ENCODE measurements at places on chromosomes 7 and 10. TPM values are rescaled to one million over a fixed set of nuclear protein-coding genes. Genes with fewer than 3 reads are reported as not detected.

AKR1C4 gene
- not detected for total RNA-seq

MYH16 gene
- total RNA-seq: not detected

LRIT1 gene
- total RNA-seq: not detected

CALML5 gene
- not detected for total RNA-seq

ACTL6B gene
- not detected for total RNA-seq

- DNase-seq: no peak
Measured at GRCh38 chr7:139169816-139170215, 60.3 kb upstream of the ZC3HAV1 start.

DNA sequence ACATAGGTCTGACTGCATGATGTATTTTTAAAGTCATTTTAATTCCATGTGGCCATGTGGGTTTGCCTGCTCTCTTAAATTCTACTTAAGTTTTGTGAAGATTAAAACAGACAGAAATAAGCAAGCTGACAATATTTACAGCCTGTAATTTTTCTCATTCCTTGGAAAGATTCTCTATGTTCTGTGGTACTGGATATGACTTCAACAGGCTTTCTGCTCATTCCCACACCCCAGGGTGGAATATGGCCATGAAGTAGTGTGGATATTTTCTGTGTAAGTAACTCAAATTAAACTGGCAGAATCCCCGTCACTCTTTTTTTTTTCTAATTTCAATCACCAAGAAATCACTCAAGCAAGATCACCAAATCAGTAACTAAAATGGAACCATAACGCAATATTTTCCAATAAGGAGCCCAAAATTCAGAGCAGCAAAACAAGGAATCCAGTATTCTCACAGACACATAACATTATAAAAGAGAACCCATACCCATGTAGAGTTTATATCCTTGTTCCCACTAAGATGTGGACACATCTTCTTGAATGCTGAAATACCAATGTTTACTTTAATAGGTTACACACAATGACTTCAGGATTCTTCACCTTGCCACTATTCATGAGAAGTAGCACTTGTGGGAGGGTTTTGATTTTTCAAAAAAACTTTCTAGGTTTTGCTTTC is 5.7 kb downstream of the HOXA5 start:
- DNase-seq: no peak

- DNase-seq: no peak
Measured at GRCh38 chr7:130444234-130444633, 3.4 kb upstream of the CEP41 start.

DNA sequence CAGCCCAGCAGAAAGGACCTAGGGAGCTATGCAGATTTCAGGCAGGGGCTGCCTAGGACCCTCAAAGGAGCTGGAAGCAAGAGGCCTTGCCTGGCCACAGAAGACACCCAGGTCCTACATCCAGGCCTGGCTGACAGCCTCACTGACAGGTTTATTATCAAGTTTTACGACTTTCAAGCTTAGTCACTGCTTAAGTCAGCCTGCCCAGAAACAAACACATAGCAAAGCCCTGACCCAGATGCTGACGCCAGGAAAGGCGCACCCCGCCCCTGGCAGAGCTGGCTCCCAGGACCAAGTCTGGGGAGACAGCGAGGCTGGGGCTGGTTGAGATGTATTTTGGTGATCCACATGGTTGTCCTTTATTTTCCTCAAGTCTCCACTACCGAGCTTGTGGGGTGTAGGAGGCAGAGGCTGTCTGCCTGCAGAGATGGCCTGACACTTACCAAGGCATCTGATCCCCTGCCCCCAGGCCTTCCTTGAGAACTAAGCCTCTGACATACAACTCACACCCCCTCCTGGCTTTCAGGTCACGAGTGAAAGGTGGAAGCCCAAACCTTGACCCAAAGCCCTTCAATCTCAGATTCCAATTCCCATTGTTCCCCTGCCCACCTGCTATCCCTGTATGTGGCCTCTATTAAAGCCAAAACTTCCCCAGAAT is 80.7 kb upstream of the EMX2 start:
- DNase-seq: no peak

DNA sequence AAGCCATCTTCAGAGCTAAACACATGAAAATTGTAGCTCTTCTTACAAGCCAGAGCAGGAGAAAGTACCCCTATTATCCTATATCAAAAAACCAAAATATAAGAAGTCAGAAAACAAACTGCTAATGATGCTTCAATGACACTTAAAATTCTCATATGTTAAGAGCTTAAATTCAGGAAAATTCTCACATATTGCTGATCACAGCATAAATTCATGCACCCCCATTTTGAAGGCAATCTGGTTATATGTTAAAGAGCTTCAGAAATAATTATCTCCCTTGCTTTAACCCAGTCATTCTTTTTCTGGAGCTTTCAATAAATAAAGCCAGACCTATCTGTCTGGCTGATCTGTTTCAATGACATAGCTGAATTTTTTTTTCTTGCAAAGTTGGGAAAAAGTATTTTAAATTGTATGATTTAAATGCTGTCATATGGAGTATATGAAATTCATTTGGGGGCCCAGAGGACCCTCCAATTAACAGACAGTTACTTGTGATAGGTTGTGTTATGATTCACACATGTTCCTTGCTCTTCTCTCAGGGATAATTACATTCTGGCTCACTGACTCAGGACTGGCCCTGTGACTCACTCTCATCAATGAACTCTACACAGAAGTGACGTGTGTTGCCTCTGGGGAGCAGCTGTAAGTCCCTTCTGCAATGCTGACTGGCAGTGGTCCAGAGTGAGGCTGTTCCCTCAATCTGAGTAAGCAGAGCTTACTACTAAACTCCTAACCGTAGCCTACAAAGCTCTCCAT is 85.2 kb downstream of the HGF start:
- peak; percentile 100 for DNase-seq

DNA sequence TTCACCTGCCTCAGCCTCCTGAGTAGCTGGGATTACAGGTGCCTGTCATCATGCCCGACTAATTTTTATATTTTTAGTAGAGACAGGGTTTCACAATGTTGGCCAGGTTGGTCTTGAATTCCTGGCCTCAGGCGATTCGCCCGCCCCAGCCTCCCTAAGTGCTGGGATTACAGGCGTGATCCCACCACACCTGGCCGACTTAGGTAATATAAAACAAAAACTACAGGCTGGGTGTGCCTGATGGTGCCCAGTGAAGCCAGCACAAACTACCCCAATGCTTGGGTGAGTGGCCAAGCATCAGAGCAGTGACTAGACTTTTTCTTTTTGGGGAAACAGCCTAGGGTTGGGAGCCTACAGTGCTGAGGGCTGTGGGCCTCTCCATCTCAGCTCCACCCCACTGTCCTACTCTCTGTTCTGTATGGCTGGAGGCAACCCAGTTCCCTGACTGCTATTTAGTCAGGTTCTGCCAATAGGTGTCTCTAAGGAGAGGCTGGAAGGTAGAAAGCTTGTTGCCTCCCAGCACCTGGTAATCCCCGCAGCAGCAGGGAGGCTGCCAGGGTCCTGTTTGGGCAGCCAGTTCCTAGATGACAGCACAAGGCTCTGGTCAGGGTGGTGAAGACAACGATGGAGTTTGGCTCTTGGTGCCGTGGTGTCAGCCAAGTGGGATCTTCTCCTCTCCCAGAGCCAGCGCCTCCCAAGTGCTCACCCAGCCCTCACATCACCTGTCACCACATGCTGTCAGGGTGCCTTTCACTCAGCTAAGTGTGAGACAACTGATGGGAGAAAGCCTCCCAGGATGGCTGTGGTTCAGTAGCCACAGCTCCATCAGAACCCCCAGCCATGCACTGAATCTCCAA is 10.4 kb upstream of the NACAD start:
- no peak for DNase-seq

- DNase-seq: peak; percentile 62
Measured at GRCh38 chr7:3722396-3722922, 421.4 kb downstream of the SDK1 start.

GRCh38 chr10:18364987-18365775 is 225.0 kb downstream of the CACNB2 start:
- DNase-seq: no peak

DNA sequence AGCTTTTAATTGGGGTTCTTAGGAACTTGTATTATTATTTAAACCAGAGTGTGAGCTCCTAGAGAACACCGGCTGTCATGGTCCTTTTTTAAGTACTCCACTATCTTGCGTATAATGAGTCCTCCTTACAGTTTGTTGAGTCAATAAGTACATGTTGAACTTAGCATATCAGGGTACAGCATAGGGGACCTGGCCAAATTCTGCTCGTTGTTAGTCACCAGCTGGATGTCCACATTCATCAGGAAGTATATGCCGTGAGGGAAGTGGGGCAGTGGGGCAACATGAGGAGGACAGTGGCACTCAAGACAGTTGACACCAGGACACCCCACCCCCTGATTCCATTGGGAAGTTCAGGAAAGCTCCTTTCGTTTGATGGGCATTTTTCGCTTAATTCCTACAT is 16.6 kb downstream of the RPP30 start:
- DNase-seq: no peak

DNA sequence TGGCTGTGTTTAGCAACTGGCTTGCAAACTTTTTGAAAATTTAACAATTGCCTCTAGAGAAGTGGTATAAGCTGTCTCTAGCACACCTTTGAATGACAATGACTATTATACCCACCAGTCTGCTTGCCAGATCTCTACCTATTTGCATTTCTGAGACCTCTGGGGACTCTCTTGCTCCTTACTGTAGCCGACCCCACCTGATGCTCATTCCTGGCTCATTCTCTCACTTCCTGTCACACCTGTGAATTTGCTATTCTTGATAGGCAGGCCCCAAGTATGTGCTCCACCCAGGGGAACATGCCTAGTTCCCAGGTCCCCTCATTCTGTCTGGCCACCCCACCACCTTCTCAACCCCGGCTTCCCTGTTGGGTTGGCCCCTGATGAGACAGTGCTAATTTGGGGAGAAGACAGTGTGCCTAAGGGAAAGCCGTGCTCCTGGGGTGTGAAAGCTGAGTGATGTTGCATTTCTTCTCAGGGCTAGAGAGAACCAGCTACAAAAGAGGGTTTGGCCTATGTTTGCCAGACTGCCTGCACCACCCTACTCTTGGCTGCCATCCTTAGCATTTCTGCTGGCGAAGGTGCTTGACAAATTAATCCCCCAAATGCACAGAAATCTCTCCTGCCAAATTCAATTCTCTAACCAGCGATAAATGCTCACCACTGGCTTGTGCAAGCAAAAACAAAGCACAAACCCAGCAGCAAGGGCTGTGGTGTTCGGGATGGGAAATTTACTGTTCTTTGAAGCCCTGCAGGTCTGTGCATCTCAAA is 138.2 kb downstream of the RPS24 start:
- no peak for DNase-seq

DNA sequence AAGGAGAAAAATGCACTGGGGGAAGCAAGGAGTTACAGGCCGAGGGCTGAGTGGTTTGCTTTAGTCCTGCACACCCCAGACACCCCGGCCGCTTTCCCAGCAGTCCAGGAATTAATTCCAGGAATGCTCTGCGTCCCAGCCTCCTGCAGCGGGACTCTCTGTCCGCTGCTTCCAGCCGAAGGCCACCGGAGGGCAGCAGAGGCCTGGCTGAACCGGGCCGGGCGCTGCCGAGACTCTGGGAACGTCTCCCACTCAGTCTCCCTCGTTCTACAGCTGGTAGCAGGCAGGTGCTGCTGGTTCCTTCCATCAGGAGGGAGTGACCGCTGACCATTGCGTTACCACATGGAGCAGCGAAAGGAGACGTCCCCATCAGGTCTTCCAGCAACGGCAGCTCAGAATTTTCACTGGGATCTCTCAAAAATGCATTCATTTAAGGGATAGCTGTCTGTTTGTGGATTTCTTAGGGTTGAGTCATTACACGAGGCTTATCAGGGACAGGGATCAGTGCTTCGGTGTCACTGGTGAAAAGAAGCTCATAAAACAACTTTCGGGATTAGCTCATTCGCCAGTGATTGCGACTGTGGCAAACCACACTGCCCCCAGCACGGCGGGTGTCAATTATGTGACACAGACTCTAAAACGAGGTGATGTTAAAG is 24.9 kb upstream of the PITRM1 start:
- peak; percentile 64 for DNase-seq

DNA sequence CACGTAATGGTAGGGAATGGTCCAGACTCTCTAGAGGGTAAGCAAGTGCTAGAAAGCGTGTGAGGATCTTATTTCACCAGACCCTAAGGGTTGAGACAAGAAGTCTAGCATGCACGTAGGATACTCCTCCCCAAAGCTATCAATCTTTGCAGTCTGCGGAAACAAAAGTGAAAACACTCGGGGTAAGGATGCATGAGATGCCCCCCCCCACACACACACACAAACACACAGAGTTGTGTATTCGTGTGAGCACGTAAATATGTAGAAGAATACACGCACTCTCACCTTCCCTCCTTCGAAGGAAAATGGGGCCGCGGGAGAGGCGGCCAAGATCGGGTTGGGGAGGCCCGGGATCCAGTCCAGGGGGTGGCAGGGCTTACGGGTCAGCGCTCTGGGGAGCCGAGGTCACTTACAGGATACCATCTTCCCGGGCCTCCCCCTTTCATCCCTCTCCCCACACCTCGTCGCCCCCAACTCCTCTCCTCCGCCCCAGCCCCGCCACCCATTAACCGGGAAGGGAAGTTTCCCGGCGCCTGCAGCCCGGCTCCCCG is 455 bp downstream of the CUL2 start:
- DNase-seq: no peak
